ENCODE measurements at places on chromosomes 5 and 9. TPM values are rescaled to one million over a fixed set of nuclear protein-coding genes. Genes with fewer than 3 reads are reported as not detected.
A peak's percentile ranks its signal among the peaks of the same experiment; 100 is the strongest.

DNA sequence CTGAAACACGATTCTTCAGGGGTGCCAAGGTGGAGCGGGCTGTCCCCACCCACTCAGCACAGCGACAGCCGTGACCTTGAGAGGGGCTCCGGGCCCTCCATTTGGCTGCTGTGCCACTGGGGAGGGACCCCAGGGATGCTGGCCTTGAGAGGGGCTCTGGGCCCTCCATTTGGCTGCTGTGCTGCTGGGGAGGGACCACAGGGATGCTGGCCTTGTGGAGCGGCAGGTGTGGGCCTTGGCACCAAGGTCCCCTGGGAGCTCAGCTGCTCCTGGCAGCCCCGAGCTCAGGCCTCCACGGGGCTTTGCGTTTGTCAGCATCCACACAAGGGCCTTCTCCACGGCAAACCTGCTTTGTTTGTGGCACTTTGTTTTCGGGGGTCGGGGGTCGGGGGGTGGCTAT, 137.6 kb upstream of the LPCAT1 start:
- DNase-seq = no peak

DNA sequence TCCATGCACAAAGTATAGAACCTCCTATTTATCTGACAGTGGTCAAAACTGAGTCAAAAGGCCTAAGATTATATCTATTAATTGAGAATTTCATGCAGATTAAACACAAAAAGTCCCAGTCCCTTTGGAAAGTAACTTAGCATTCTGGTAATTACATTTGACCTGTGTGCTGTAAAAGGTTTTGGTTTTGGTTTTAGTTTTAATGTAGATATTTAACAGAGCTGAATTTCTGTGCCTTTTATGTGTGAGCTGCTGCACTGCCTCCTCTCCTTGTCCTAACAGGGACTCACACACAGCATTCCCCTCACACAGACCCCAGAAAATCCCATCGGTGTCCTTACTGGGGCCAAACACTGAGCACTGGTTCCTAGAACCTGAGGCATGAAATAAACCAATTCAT, 31.0 kb upstream of the FSD1L start:
- no peak for DNase-seq

- no peak for DNase-seq
These were observed 31.6 kb upstream of the N4BP3 start for GRCh38 chr5:178081571-178082243.

DNA sequence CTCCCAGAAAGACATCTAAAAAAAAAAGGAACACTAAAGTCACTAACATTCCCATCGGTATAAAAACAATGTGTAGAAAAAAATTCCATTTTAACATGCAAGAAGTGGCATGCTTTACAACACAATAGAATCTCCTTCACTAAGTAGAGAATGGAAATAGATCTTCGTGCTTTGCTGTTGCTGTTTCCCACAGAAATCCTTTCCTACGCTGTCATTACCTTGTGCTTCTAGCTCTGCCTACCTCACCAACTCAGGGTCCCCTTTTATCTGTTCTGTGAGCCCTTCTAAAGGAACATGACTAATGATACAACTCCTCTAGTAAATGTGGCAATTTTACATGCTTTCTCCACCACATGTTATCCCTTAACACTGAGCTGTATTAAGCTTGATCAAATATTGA, 202.9 kb downstream of the MCTP1 start:
- peak; percentile 40 for DNase-seq

DNA sequence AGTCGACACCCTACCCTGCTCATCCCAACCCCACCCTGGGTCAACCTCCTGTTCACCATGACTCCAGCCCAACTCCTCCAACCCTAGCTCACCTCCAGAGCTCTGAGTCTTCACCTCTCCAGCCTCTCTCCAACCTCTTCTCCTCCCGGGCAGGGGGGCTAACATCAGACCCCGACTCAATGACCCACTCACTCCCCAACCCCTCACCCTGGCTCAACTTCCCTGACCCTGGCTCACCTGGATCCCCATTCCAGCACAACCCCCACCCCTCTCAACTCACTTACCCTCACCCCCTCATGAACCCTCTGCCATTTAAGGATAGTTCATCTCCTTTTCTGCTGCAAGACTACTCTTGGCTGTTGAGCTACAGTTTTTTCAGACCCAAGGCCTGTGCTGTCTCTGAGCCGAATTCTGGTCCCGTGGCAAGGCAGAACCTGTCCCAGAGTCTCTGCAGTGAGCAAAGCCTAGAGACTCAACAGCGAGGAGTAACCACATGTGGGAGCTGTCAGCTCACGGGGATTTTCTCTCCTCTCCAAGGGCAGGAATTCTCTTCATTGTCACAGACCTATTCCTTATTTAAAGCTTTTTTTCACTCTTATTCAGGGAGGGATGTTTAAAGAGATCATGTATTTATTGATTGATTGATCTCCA, 29.8 kb downstream of the ANKRD33B start:
- DNase-seq = no peak

- no peak for DNase-seq
These were observed 742.1 kb downstream of the MTRR start for GRCh38 chr5:8611067-8611466.

- peak; percentile 94 for DNase-seq
These were observed 75.0 kb downstream of the GCNT1 start for GRCh38 chr9:76534026-76534425.

- DNase-seq = no peak
These were observed 215.1 kb upstream of the TRIM32 start for GRCh38 chr9:116471944-116472506.

DNA sequence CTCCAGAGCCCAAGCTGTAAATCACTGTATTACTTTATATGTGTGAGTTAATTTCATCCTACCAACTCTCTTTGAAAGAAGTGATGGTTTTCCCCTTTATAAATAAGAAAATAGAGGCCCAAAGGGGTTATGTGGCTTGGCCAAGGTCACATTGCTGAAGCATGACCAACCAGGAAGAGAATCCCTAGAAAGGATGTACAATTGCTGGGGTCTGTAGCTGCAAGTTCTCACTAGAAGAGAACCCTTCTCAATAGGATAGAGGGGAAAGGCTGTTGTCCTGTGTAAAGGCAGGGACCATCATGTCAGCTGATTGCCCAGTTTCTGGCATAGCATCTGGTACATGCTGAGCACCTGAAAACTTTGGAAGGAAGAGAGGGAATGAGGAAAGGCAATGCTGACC, 39.0 kb upstream of the FAT2 start:
- no peak for DNase-seq

DNA sequence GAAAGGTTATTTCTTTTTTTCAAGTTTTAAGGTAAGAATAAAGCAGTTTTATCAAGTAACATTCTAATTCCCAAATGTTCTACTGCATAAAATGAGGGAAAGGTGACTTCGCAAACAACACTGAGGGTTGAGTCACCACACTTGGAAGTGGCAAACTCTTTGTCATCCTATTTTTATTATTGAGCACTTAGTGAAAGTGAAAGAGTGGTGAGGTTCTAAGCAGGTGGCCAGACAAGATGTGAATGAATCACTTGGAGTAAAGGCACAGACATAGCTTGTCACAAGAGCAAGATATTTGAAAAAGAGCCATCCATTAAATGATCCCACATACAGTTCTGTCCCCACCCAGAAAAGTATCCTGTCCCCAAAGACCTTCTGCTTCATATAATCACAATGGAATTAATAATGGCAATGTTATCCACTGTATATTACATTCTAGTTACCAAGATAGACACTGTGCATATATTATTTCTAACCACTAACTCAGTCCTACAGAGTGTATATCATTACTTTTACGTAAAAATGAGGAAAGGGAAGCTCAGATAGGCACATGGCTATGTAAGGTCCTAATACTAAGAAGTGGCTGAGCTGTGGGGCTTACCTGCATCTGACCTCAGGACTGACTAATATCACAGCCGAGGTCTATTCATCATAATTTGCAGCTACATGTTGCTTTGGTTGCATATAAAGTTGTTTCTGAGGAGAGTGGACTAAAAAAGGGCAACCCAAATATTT, 730.4 kb upstream of the MEF2C start:
- peak; percentile 30 for DNase-seq

GRCh38 chr9:72800328-72800994, 152.4 kb downstream of the ALDH1A1 start:
- DNase-seq = peak; percentile 26

- peak; percentile 87 for DNase-seq
These were observed 101.7 kb upstream of the PITX1 start for GRCh38 chr5:135135530-135136226.

DNA sequence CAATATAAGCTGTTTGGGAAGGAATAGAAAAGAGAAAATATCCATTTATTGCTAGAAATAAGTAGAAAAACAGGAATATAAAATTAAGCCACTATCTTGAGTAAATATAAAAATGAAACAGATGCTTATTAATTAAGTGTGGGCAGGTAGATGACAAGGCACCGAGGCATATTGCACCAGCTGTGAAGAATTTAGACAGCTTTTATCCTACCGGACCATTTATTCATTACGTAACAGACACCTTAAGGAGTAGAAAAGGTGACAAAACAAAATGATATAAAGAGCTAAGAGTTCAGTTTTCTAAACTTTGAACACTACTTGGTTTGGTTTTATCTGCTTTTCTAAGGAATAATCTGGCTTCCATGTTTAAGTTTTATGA, 404.1 kb downstream of the PTPRD start:
- DNase-seq = no peak

DNA sequence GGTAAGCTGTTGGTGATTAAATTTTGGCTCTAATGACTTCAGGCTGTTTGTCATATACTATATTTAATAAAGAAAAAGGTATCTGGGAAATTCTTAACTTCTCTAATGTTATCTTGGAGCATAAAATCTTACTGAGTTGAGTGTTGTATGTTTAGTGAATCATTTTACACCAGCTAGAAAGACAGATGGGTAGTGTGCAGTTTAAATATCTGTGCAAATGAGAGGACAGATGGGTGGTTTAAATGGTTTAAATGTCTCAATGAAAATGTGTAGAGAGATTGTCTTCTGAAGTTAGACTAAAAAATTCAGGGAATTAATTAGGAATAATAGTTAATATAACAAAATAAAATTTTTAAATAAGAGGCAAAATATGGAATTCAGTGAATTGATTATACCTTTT, 114.5 kb downstream of the FER start:
- DNase-seq = no peak

DNA sequence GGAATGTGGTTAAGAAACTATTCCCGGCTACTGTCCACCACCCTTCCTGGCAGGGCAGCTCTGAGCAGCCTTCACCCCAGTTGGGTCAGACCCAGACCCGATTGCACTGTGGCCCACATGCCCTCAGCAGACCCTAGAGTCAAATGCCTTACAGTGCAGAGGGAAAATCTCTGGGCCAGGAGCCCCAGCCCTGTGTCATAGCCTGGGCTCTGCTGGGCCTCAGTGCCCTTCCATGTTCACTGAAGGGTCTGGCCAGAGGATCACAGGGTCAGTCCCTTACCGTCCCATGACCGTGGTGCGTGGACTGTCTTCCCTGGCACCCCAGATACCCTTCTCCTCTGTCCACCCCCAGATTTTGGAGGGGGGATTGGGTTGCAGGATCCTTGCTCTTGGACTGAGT, 73.5 kb upstream of the COL5A1 start:
- DNase-seq = no peak

- peak; percentile 91 for DNase-seq
These were observed 544.7 kb upstream of the KLF4 start for GRCh38 chr9:108033976-108034964.

DNA sequence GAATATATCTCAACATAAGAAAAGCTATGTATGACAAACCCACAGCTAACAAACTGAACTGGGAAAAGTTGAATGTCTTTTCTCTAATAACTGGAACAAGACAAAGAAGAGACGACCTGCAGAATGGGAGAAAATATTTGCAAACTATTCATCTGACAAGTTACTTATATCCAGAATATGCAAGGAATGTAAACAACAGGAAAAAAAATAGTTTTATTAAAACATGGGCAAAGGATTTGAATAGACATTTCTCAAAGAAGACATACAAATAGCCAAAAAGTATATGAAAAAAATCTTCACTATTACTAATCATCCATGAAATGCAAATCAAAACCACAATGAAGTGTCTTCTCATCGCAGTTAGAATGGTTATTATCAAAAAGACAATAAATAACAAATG, 181.7 kb upstream of the TLX3 start:
- DNase-seq = no peak

DNA sequence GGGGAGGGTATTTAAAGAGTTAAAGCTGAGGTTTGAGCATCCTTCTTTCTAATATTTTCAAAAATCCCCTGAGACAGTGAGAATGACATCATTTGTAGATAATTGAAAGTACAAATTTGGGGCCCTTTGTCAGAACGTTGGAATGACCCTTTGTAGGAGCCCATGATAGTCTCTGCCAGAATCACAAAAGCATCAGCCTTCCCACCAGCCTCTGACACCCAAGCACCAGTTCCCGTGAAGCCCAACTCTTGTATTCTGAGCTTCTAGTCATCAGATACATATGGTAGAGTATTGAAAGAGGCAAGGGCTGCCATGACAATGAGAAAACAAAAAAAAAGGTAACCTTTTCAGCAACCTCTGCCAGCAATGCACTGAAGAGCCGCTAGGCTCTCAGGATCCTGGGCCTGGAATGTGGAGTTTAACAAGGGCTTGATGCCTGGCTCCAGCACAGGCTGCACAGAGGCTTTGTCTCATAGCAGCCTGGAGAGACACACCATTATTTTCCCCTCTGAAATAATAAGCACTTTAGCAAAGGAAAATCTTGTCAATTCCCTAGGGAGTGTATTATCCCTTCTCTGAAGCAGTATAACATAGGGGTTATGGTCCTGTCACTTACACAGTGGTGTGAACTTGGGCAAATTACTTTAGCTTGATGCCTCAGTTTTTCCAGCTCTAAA, 114.4 kb downstream of the ZNF608 start:
- DNase-seq = no peak

DNA sequence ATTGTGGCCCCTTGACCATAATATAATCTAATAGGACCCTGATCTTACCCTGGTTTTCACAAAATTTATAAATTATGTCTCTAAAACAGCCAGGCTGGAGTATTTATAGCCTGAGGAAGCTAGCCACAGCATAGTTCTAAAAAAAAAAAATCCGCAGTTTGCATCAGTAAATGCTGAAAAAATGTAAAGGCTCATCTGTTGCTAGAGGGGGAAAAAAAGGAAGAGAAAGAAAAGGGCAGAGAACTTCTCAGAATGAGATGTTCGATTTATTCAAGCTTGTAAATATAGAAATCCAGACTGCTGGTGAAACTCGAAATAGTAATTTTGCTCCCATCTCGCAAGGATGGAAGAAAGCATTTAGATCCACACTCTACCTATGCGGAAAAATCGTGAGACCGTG, 467.5 kb downstream of the NTRK2 start:
- DNase-seq = no peak

GRCh38 chr9:131407717-131408195, 13.9 kb downstream of the PRRC2B start:
- DNase-seq = no peak

DNA sequence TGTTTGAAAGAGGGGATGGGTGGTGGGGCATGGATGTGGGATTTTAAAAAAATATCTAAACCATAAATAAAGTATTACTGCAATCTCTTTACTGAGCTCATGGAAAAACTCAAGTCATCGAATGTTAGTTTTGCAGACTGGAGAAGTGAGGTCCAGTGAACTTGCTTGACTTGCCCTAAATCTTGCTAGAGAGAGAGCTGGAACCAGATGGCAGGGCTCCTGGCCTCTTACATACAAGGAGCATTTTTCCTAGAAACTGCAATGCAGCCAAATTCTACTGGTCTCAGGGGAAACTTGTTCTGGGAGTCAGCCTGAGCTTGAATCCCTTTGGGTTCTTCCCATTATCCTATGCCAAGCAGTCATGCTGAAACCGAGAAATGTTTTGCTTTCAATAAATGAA, 2.9 kb upstream of the TGFBI start:
- DNase-seq = no peak

PCDHA10 gene
- polyA plus RNA-seq = 0.09 TPM

CCL21 gene
- not detected for polyA plus RNA-seq

RASGRF2 gene
- polyA plus RNA-seq = 3.5 TPM

RHOBTB3 gene
- 338 TPM for polyA plus RNA-seq

FGF1 gene
- 6.9 TPM for polyA plus RNA-seq

IL5 gene
- polyA plus RNA-seq = not detected

RAB3C gene
- polyA plus RNA-seq = not detected
